ENCODE measurements at places on chromosomes 7 and 10.

DNA sequence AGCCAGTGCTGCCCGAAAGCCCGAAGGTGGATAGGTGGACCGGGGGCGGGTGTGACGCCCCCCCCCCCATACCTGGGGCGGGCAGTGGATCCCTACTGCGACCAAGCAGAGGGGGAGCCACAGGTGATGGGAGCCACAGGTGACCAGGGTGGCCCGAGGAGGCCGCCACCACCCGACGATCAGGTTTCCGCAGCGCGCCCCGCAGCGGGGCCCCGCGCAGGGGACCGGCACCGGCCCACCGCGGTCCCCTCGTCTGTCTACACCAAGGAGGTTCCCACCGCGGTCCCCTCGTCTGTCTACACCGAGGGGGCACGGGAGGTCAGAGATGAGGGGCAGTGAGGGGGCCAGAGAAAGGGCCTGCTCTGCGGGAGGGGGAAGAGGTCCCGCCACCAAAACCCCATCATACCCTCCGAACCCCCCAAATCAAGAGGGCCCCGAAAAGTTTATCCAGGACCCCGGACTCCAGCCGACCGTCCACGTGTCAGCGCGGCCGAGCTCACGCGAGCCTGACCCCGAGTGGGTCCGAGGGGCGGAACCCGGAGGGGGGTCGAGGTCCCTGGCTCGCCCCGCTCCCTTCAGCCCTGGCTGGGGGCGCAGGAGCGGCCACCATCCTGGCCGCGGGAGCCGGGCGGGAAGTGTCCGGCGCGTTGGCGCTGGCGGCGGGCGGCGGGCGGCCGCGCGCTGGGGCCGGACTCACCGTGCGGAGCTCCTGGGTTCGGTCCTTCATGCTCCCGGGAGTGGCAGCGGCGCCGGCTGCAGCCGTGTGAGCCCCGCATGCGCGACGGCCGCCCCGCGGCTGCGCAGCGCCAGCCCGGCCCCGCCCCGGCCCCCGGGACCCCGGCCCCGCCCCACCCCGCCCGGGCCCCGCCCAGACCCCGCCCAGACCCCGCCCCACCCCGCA is at the start of gene STX1A:
Gene STX1A, minus strand, starts transcription at position 765 of the 901 bp plus-strand sequence. Its CDS starts 38 bp downstream, at position 727.
- DNase-seq = peak; percentile 89

- no peak for DNase-seq
Observed at GRCh38 chr10:80421050-80421706, 12.8 kb downstream of the PRXL2A start.

DNA sequence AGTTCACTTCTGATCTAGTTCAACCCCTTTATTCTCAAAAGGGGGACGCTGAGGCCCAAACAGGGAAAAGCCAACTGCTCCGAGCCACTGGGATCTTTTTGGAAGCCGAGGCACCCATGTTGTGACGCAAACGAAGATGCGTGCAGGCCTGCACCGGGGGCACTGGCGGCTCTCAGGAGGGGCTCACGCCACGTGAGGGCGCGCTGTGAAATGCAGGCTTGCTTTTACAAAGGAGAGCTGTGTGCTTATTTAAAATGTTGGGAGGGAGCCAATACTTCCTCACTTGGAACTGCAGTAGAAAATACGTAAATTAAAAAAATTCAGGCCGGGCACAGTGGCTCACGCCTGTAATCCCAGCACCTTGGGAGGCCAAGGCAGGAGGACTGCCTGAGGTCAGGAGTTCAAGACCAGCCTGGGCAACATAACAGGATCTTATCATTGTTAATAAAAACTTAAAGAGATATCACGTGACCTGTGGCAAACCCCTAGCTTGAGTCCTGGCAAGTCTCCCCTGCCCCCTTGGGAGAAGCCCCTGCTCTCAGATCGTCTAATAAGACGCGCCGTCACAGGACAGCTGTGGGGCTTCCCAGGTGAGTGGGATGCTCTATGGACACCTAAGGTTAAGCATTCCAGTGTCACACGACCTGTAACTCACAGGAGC is 16.3 kb downstream of the BRI3 start:
- DNase-seq = no peak

DNA sequence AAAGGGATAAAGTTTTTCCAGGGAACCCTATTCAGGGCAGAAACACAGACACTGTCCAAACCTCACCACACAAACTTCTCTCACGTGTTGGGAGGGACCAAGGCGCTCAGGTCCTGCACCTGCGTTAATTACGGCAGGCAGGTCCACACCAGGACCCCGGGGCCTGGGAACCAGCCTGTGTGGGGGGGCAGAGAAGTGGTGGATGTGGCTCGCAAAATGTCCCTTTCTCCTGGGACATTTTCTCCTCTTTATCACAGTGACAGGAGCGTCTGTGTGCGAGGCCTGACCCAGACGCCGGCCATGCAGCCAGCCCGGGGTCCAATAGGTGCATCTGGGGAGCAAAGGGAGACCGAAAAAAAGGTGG is 73.4 kb upstream of the ZNF722 start:
- no peak for DNase-seq

- no peak for DNase-seq
Observed at GRCh38 chr10:31756729-31757110, 171.9 kb downstream of the ARHGAP12 start.

DNA sequence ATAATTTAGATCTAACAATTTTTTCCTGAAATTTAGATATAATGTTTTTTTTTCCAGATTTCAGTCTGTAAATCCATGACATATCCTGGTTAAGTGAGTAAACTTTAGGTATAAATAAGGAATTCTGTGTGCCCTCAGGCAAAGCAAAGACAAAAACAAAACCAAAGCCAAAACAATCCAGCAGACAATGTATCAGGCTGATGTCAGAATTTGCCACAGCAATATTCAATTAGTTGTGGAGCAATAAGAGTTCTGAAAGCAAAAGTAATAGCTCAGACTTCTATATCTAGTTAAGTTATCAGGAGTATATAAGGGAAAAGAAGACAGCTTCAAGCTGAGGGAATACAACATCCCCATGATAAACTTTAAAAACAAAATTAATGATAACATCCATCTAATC is 82.0 kb downstream of the MKX start:
- no peak for DNase-seq
